ENCODE measurements at places on chromosomes 7 and 10.

GRCh38 chr7:134757938-134758337 lies 21.5 kb upstream of the CALD1 start:
- no peak for DNase-seq

- no peak for DNase-seq
Observed at GRCh38 chr7:47888371-47889265, 59.6 kb downstream of the PKD1L1 start.

DNA sequence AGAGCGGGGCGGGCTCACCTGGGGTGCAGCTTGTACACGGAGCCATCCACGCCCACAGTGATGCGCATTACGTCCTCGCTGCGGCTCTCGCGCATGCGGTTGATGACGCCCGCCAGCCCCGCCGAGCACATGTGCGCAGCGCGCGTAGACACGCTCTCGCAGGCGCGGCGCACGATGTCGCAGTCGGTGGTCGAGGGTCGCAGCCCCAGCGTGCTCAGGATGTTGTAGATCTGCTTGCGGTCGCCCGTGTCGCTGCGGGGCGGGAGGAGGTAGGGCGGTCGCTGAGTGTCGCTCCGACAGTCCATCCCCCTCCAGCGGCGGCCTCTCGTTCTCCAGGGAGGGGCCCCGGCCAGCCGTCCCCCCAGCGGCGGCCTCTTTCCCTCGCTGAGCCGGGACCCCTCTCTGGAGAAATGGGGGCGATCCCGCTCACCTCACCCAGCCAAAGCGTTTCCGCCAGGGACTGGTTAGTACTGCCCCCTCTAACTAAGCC lies 4.4 kb upstream of the MYL7 start:
- no peak for DNase-seq

DNA sequence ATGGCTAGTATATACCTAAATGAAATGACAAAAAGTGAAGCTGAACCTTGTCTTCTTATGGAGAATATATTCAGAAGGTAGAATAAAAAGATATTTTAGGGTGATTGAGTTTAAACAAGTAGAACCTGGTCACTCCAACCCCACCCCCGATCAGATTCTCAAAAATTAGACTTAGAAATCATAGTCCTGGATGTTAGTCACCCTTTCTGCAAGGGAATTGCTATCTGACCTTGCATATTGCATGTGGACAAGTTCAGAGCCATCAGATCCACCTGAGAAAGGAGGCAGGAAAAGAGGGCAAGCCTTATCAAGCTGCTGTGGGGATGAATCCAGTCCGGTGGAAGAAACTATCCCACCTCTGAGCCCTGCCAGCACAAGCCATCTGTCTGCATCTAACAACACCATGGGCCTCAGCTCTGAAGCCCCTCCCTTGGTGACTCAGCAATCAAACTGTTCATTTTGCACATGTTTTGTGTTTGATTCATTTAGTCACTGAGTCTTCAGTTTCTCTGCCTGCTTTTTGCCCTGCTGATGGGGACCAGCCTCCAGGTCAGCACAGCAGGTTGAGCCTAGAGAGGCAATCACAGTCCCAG lies 727.3 kb downstream of the AUTS2 start:
- DNase-seq: no peak

DNA sequence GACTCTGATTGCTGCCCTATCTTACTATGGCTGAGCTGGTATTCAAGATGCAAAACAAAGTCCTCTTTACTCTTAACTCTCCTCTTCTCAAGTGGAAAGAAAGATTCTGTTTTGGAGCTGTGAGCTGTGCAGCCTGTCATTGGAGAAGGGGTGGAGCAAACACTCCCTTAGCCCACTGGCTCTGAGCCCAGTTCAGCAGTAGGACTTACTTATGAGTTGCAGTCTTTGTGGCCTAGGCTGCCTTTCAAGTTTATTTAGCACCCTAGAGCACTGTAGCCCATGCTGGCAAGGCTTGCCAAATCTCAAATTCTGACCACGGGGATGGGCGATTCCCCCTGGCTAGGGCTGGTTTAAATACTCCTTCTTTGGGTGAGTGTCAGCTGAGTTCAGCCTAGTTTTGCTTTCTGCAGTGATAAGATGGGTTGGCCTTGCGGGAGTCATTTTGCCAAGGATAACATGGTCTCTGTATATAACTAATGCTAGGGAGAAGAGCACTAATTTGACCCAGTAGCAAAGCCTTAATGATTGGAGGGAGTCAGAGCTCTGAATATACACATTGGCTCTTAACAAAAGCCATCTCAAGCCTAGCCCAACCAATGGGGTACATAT lies 110.2 kb downstream of the MYO3A start:
- peak; percentile 5 for DNase-seq

DNA sequence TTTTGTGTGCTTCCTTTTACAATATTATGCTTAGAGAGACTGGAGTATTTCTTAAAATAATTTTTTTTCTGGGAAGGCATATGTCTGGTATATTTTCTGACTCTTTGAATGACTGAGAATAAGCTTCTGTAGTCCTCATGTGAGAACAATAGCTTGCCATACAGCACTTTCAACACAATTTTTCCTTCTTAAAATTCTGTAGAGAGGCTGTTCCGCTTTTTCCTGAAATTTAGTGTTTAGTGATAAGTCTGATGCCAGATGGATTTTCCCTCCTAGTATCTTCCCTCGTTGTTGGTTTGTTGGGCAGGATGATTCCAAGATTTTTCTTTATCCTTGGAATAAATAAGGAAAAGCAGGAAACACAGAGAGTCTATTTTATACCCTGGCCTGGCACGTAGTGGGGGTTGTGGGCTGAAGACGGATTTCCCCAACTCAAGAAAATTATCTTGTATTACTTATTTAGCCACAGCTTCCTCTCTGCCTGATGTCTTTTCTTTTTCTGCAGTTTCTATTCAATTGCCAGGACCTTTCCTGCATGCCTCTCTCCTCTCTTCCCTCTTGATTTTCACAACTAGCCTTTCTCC lies 111.2 kb downstream of the AOAH start:
- no peak for DNase-seq

DNA sequence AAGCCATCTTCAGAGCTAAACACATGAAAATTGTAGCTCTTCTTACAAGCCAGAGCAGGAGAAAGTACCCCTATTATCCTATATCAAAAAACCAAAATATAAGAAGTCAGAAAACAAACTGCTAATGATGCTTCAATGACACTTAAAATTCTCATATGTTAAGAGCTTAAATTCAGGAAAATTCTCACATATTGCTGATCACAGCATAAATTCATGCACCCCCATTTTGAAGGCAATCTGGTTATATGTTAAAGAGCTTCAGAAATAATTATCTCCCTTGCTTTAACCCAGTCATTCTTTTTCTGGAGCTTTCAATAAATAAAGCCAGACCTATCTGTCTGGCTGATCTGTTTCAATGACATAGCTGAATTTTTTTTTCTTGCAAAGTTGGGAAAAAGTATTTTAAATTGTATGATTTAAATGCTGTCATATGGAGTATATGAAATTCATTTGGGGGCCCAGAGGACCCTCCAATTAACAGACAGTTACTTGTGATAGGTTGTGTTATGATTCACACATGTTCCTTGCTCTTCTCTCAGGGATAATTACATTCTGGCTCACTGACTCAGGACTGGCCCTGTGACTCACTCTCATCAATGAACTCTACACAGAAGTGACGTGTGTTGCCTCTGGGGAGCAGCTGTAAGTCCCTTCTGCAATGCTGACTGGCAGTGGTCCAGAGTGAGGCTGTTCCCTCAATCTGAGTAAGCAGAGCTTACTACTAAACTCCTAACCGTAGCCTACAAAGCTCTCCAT lies 85.2 kb downstream of the HGF start:
- DNase-seq: peak; percentile 84

- no peak for DNase-seq
Observed at GRCh38 chr7:123867225-123867624, 22.3 kb downstream of the HYAL4 start.

GRCh38 chr7:73429622-73430505 lies 3.7 kb upstream of the FZD9 start:
- DNase-seq: no peak

- no peak for DNase-seq
Observed at GRCh38 chr7:26525398-26526264, 234.0 kb downstream of the SNX10 start.

DNA sequence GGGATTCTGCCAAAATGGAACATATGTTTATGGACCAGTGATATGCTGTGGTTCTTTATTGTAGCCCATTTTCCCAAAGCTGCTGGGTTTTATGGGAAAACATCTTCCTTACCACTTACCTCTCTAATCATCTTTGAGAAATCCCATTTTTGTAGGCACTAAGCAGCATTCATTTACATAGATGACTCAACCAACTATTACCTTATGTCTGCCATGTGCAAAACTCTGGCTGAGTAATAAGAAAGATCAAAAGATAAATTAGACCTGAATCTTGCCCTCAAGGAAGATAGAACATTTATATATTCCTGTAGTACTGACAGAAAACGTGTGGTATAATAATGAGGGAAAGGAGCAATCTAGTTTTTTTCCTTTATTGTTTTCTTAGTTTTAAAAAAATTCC lies 24.3 kb downstream of the CBLL1 start:
- no peak for DNase-seq

GRCh38 chr10:100009283-100009792 lies 409 bp downstream of the DNMBP start:
- no peak for DNase-seq

DNA sequence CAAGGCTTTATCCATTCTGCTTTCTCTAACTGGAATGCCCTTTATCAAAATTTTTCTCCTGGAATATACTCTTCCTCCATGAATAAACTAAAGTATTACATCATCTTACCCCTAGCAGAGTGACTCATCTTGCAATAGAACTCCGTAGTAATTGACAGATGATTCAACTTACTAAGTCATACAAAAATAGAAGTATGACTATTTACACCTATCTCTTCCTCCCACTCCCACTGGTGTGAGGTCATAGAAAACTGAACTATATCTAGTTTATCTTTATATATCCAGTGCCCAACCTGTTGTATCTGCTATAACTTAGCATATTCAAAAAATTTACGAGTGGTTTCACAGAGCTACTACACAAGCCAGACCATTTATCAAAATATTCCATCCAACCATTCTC lies 26.1 kb downstream of the ABCB1 start:
- no peak for DNase-seq

- DNase-seq: no peak
Observed at GRCh38 chr7:27172315-27172774, 1.8 kb downstream of the HOXA10 start.

DNA sequence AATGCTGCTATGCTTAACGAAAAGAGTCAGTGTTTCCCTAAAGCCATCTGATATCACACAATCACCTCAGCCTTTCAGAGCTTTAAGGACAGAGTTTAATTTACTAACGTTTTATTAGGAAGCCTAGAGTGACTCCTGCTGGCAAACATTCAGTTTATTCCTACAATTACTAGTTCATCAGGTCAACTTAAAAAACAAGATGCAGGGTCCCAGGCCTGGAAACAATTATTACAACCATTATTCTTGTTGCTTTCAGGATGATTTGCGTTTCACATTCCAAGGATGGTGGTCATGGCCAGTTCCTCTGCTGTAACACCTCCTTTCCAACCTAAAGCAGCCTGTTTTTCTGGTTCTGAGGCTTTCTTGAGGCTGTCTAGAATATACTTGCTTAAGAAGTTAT lies 1.5 kb upstream of the FAM53B start:
- peak; percentile 18 for DNase-seq

GRCh38 chr10:55500931-55501559 lies 700.0 kb upstream of the PCDH15 start:
- peak; percentile 10 for DNase-seq

DNA sequence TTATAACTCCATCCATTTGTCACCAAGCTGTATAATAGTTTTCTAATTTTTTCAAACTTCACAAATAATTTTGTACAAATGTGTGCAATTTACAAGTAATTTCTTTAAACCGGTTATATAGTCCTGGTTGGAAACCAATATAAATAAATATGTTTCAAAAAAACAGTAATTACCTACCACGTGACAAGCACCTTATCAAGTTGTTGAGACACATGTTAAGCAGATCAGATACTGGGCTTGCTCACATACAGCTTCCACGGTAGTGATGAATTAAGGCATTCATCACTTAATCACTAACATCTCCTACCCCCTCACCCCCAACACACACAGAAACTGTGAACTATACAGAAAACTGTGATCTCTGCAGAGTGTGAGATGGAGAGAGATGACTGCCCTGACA lies 630.0 kb upstream of the MBL2 start:
- DNase-seq: no peak

DNA sequence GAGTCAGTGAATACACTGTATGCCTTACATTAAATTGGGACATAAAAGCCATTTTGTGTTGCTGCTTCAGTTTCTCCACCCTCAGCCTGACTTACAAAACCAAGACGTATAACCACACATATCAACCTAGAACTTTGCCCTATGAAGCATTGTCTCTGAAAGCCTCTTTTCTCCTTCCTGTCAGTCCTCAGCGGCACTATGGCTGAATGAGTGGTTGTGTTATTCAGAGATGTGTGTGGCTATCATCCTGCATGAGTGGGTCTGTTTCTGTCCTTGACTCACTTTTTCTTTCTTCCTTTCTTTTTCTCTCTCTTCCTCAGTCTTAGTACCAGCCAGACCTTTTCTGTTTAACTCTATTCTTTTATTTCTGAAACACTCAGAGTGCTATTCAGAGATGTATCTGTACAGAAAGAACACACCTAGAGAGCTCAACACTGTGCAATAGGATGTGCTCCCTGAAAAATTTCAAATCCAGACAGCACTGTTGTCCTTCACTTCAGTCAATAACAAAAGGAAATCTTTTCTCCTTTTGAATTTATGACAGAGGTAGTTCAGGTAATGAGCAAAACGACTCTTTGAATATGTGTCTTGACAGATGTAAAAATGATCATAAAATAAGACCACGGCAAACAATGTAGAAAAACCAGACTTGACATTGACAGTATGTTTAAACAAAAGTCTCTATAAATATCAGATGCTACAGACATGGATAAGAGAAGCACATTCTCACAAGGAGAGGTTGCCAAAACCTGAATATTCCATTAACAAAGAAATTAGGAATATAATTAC lies 163.3 kb upstream of the FEZF1 start:
- DNase-seq: no peak

Data from NCI-H1105 (cell line).